WTC11 (cell line): ENCODE measurements at places on chromosomes 1 and 21.

DNA sequence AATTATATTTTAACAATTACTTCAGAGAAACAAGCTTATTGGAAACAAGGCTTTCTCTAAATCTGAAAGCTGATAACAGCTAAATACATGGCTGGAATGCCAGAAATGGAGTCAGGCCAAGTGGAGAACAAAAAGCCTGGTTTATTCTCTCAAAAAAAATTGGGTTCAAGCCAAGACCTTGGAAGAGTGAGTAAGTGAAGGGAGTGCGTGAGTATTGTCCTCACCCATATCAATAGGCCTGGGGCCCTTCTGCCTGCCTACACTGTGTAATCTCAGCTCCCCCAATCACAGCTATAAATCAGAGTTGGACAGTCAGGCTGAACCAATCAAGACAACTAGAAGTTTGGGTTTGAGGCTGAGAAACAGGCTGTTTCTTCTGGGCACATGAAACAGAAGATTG lies 7.4 kb downstream of the KYAT3 start:
- H3K27ac ChIP-seq: peak overlapping the region; percentile 64
- H3K27me3 ChIP-seq: no peaks in the 10 kb centered on the region
- no peak overlapping the region for H3K4me3 ChIP-seq
- DNase-seq: no peak

DNA sequence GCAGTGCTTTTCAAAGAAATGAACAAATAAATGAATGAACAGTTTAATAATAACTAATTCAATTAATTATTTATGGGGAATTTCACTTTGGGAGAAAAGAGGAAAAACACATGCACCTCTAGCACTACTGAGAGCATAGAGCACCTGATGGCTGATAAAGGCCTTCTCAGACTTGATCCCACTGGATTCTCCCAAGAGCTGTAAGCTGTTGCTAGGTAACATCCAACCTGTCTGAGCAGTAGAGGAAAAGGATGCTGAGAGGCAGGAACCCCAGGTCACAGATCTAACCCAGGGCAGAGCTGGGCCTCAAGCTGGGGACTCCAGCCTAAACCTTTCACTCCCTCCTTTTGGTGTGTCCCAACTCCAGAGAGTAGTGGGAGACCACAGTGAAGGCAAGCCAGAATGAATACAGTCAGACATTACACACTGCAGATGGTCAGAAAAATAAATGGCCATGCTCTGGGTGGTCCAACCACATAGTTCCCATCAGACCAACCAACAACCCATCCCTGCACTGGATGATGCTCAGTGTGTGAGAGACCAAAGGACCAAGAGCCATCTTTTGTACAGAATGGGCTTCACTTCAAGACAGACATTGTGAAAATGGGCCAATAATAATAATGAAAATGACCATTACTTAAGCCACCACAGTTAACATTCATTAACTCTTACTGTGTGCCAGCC lies 15.4 kb downstream of the TRABD2B start:
- no peak overlapping the region for H3K27ac ChIP-seq
- peaks cover 85% of the 10 kb centered on the region for H3K4me1 ChIP-seq
- no peaks in the 10 kb centered on the region; the same call in 1 of the 2 replicates for H3K36me3 ChIP-seq
- no peak for DNase-seq
- H3K4me3 ChIP-seq: no peak overlapping the region

DNA sequence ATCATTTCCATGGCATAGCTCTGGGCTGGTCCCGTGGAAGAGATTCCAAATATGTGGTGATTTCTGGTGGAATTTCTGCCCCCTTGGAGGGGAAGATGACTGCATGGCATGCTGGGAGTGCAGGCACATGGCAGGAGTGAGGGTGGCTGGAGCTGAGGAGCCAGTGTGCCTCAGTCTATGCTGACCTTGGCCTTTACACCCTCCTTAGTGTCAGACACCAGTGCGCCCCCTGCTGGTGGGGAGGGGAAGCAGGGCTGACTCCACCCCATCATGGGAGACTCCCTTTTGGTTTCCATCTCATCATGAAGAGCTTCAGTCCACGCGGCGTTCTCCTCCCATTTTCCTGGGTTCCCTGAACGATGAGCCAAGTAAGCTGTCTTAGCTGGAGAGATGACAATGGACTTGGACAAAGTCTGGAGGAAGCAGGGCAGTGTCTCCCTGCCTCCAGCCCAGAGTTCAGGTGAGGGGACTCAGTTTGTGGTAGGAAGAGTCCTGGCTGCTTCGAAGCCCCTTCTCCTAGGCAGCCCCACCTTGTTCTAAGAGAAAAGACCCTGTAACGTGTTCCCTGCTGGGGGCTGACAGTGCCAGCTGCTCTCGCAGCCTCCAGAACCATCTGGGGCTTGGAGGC lies 10.3 kb downstream of the ALX3 start:
- peaks cover 12% of the 10 kb centered on the region for H3K27me3 ChIP-seq
- DNase-seq: peak; percentile 81
- H3K4me3 ChIP-seq: no peak overlapping the region
- H3K36me3 ChIP-seq: peaks cover 36% of the 10 kb centered on the region

- peaks cover 14% of the 10 kb centered on the region for H3K36me3 ChIP-seq
- no peaks in the 10 kb centered on the region; the same call in 1 of the 2 replicates for H3K27me3 ChIP-seq
- DNase-seq: no peak
- no peak overlapping the region for H3K27ac ChIP-seq
- H3K4me1 ChIP-seq: no peaks in the 10 kb centered on the region
These were observed 512.6 kb downstream of the MRPL39 start for GRCh38 chr21:25094695-25095094.

DNA sequence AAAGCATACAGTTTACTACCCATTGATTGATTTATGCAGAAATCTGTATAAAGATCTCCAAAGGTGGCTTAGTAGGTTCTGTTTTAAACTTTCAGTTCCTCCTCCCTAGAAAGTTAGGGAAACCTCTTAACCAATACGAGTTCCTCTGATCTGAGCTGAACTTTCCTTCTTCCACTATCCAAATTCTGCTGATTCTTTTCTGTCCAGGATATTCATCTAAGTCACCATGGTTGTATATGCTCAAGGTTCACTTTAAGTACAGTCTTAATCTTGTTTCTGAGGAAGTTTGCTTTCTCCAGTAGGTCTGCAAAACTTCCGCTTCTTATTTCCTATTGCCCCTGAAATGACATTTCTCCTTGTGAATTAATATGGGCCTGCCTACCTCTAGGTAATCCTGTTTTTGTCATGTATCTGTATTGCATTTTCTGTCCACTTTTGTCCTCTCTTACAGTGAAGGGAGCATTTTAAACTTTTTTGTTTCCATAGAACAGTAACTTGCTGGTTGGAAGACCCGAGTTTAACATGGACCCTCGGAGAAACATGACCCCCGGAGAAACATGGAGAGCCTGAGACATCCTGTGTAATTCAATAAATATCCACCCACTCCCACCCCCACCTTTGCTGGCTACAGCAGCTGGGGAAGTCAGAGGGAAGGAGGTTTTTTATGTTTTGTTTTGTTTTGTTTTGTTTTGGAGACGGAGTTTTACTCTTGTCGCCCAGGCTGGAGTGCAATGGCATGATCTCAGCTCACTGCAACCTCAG lies 16.7 kb upstream of the TUT4 start:
- DNase-seq: no peak
- no peaks in the 10 kb centered on the region for H3K36me3 ChIP-seq
- H3K4me3 ChIP-seq: no peak overlapping the region
- H3K27me3 ChIP-seq: no peaks in the 10 kb centered on the region

- H3K4me1 ChIP-seq: peaks cover 85% of the 10 kb centered on the region
- peaks cover 18% of the 10 kb centered on the region for H3K36me3 ChIP-seq
- no peak for DNase-seq
- H3K27ac ChIP-seq: peak overlapping the region; percentile 86
- peak overlapping the region; percentile 8; the same call in 1 of the 2 replicates for H3K4me3 ChIP-seq
These were observed 37.5 kb downstream of the ZNF281 start for GRCh38 chr1:200372095-200372884.

DNA sequence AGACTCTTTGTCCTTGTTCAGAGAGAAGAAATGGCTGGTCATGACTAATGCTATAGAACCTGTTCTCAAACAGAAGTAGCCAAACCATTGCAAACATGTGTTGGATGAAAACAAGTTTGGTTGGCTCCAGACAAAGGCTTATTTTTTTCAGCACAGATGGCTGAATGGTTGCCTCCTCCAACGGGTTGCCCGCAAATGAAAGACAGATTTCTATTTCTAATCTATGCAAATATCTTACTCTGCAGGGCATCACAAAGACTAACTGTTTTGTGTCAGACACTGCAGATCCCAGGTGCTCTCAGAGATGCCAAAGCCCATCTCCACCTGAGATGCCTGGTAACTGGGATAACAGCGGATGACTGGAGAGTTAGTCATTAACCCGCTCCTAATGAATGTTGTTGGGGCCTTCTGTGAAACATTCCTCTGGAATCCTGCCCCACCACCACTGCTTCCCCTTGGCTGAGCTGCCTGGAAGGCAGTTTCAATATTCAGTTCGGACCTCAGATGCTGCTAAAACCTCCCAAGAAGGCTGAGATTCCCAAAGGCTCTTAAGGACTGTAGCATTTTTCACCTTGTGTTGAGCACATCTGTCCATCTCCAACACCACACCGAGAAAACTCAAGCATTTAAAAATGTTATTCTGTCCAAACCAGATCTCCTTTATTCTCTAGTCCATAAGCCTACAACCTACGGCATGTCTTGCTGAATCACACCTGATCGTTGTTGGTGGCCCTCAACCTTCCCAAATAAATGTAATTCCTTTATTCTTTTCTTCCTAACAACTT lies 104.4 kb downstream of the PTPN14 start:
- peaks cover 11% of the 10 kb centered on the region for H3K36me3 ChIP-seq
- peak overlapping the region; percentile 99 for H3K27ac ChIP-seq
- peaks cover 73% of the 10 kb centered on the region for H3K4me1 ChIP-seq
- no peaks in the 10 kb centered on the region for H3K27me3 ChIP-seq
- DNase-seq: peak; percentile 69

- no peaks in the 10 kb centered on the region for H3K36me3 ChIP-seq
- H3K27ac ChIP-seq: no peak overlapping the region
- no peak for DNase-seq
- H3K4me1 ChIP-seq: peaks cover 3% of the 10 kb centered on the region; the same call in 1 of the 2 replicates
- H3K27me3 ChIP-seq: no peaks in the 10 kb centered on the region; the same call in 1 of the 2 replicates
These were observed 31.3 kb downstream of the CA6 start for GRCh38 chr1:8976896-8977450.

- peak overlapping the region; percentile 59 for H3K4me3 ChIP-seq
- no peak overlapping the region for H3K27ac ChIP-seq
- H3K36me3 ChIP-seq: peaks cover 2% of the 10 kb centered on the region
- peaks cover 24% of the 10 kb centered on the region for H3K4me1 ChIP-seq
- H3K27me3 ChIP-seq: peaks cover 20% of the 10 kb centered on the region
- no peak for DNase-seq
These were observed 19.2 kb upstream of the CHIA start for GRCh38 chr1:111271464-111271801.

GRCh38 chr21:40029888-40030287 lies 162.7 kb downstream of the PCP4 start:
- H3K27ac ChIP-seq: no peak overlapping the region
- 0 out of 2 replicates have a peak, but pooled peaks cover 5% of the 10 kb centered on the region for H3K36me3 ChIP-seq
- peaks cover 35% of the 10 kb centered on the region for H3K4me1 ChIP-seq
- no peak overlapping the region for H3K4me3 ChIP-seq
- H3K27me3 ChIP-seq: peaks cover 12% of the 10 kb centered on the region

DNA sequence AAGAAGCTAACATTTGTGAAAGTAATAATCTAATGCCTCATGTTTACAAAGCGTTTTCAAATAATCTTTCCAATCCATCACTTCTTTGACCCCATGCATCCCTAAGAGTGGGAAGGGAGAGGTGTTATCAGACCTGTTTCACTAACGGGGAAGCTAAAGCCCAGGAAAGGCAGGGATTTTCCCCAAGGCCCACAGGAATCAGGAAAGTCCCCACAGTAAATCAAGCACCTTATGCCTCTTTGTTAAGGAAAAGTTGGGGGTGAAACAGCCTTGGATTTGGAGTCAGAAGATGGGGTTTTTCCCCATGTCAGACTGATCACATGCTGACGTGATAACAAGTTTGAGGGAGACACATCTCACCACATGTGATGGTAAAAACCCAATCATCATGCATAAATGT lies 20.0 kb upstream of the ANGPTL7 start:
- DNase-seq: no peak
- no peak overlapping the region for H3K4me3 ChIP-seq
- no peaks in the 10 kb centered on the region for H3K27me3 ChIP-seq
- H3K27ac ChIP-seq: no peak overlapping the region
- H3K4me1 ChIP-seq: no peaks in the 10 kb centered on the region
